ENCODE measurements at places on chromosomes 7 and 10. TPM values are rescaled to one million over a fixed set of nuclear protein-coding genes. Genes with fewer than 3 reads are reported as not detected.

Gene AKR1C8
- total RNA-seq = not detected

Gene ST8SIA6
- total RNA-seq = not detected

Gene MSMB
- total RNA-seq = not detected

Gene EVX1
- not detected for total RNA-seq

Gene NEURL1
- total RNA-seq = 0.10 TPM

Gene STK31
- 0.05 TPM for total RNA-seq

Gene STEAP2
- 0.80 TPM for total RNA-seq

Gene ACSM6
- total RNA-seq = not detected

Gene OR6V1
- not detected for total RNA-seq

Gene GATA3
- total RNA-seq = under 0.01 TPM

Gene CAV1
- 1,819 TPM for total RNA-seq

Gene SVIL
- 29.8 TPM for total RNA-seq

Gene REEP3
- total RNA-seq = 69.7 TPM

Gene HSPA12A
- 0.05 TPM for total RNA-seq

Gene FRAT1
- 1.1 TPM for total RNA-seq

Gene SLC26A3
- total RNA-seq = not detected

Gene HECW1
- total RNA-seq = not detected

Gene CALHM3
- not detected for total RNA-seq

Gene TMEM178B
- not detected for total RNA-seq

Gene BPGM
- total RNA-seq = 7.1 TPM

Gene ACSL5
- 64.8 TPM for total RNA-seq

Gene STOX1
- total RNA-seq = 0.59 TPM

Gene HHEX
- total RNA-seq = 42.2 TPM

Gene GAD2
- total RNA-seq = not detected

Gene TMEM139
- not detected for total RNA-seq

Gene PNLIPRP1
- total RNA-seq = not detected

Gene GPR26
- not detected for total RNA-seq

Gene RAPGEF5
- 56.5 TPM for total RNA-seq

Gene SFRP4
- total RNA-seq = 0.33 TPM

Gene UCN3
- not detected for total RNA-seq

Gene TRIM50
- total RNA-seq = not detected

Gene SPDYE1
- not detected for total RNA-seq

Gene POP7
- 50.1 TPM for total RNA-seq

Gene FAM237B
- not detected for total RNA-seq

Gene NUTM2E
- total RNA-seq = 0.05 TPM

Gene CDHR3
- total RNA-seq = 0.30 TPM

Gene RHOBTB1
- total RNA-seq = 18.5 TPM

Gene NXPH1
- total RNA-seq = not detected

Gene TDRD1
- total RNA-seq = not detected

Gene STEAP1B
- total RNA-seq = 47.8 TPM

Gene FGL2
- 0.25 TPM for total RNA-seq

Gene MRPL32
- total RNA-seq = 64.1 TPM

Gene RP9
- total RNA-seq = 16.0 TPM

Gene SPDYE2B
- total RNA-seq = not detected

Gene CALHM1
- not detected for total RNA-seq

Gene HMX3
- not detected for total RNA-seq

Gene ADCY1
- 0.07 TPM for total RNA-seq

Measured in mammary microvascular endothelial cell (primary cell).